ENCODE measurements at places on chromosomes 1 and 21.

DNA sequence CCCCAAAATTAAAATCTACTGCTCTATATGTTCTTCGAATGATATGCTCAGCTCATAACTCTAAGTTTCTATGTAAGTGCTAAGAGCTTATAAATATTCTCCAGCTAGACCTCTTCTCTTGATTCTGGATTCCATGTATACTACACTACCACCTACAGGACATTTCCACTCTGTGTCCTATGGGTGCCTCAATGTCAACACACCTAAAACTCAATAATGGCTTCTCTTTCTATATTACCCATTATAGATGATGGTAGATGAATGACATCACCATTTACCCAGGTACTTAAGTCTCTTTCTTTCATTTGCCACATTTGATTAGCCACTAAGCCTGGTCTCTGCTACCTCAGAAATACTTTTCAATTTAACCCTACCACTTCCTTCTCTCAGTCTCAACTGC lies 41.3 kb downstream of the TBX19 start:
- no peak for DNase-seq

DNA sequence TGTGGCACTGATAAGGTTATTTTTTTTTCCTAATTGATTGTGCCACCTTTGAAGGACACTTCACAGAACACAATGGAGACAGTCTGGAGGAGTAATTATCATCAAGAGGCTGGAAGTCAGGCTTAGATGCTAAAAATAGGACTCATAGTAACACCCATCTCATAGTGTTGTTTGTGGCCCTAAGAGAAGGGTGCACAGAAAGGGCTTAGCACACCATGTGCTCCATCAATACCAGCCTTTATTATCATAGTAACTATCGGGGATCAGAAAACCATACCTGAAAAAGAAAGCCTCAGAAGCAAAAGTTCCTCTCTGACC lies 11.9 kb downstream of the NIPAL3 start:
- no peak for DNase-seq

- peak; percentile 60 for DNase-seq
Measured at GRCh38 chr1:168243636-168244212, 17.9 kb downstream of the SFT2D2 start.

DNA sequence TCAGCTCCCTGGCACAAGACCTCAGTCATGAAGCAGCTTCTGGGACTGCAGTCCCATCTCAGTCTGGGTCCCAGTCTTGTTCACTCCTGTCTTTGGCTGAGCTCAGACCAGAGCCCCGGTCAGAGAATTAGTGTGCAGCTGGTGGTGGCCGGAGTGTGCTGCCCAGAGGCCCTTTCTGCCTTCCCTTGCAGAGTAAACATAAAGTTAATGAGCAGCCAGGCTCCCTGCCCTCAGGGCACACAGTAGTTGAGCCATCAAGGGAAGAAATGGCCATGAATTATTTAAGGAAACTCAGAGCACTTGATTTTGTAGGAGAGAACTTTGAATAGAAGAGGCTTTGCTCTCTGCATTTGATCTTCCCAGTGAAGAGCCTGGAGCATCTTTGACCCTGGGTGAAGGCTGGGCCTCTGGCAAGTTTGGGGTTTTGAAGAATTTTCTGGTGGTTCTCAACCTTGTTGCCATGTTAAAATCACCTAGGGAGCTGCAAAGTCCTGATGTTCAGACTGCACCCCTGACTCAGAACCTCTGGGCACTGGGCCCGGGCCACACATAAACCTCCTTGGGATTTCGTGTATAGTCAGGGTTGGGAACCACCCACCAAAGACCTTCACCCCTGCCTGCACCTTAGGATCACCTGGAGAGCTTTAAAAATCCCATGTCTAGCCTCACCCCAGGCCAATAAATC lies 26.4 kb upstream of the SELENON start:
- DNase-seq = peak; percentile 90
